ENCODE measurements at places on chromosomes 13 and 19. TPM values are rescaled to one million over a fixed set of nuclear protein-coding genes. Genes with fewer than 3 reads are reported as not detected.

DNA sequence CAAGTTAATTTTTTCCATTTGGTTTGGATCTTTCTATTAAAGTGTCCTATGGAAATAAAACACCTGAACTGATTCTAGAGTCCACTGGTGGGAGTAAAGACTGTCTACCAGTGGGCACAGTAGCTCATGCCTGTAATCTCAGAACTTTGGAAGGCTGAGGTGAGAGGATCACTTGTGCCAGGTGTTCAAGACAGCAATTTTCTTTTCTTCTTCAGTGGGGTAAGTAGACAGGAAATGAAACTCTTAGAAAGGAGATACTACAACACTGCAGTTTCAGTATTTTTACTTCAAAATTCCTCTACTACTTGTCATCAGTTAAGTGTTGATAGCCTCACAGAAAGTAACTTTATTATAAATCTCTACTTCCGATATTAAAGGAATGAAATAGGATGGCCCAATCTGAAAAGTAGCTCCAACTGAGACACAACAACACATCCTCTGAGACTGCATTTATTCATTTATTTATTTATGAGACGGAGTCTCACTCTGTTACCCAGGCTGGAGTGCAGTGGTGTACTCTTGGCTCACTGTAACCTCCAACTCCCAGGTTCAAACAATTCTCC lies 26.3 kb downstream of the DNMT1 start:
- no peak overlapping the region for H3K4me3 ChIP-seq
- H3K27me3 ChIP-seq: no peaks in the 10 kb centered on the region
- peaks cover 6% of the 10 kb centered on the region for H3K4me1 ChIP-seq
- no peak overlapping the region for H3K27ac ChIP-seq

- peaks cover 6% of the 10 kb centered on the region for H3K36me3 ChIP-seq
- H3K27me3 ChIP-seq: peaks cover 6% of the 10 kb centered on the region
- no peak for DNase-seq
Measured at GRCh38 chr19:29503140-29503758, 22.5 kb upstream of the VSTM2B start.

DNA sequence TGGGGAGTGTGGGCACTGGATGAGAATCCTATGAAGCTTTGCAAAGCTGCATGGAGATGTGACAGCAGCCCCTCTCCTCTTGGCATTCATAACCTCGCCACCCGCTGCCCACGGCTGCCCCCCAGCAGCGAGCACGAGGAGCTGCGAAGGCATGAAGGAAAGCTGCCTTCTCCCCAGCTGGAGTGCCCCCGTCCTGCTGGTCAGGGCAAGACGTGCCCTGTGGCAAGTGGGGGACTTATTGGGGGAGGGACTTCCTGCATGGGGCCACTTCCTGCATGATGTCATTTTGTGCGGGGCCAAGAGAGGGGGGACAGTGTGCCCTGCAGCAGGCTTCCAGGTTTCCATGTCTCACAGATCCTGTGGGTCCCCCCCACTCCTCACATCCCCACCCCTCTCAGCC lies 85.9 kb downstream of the TSHZ3 start:
- H3K27ac ChIP-seq: no peak overlapping the region
- DNase-seq: no peak
- H3K4me1 ChIP-seq: peaks cover 16% of the 10 kb centered on the region
- no peaks in the 10 kb centered on the region for H3K27me3 ChIP-seq

DNA sequence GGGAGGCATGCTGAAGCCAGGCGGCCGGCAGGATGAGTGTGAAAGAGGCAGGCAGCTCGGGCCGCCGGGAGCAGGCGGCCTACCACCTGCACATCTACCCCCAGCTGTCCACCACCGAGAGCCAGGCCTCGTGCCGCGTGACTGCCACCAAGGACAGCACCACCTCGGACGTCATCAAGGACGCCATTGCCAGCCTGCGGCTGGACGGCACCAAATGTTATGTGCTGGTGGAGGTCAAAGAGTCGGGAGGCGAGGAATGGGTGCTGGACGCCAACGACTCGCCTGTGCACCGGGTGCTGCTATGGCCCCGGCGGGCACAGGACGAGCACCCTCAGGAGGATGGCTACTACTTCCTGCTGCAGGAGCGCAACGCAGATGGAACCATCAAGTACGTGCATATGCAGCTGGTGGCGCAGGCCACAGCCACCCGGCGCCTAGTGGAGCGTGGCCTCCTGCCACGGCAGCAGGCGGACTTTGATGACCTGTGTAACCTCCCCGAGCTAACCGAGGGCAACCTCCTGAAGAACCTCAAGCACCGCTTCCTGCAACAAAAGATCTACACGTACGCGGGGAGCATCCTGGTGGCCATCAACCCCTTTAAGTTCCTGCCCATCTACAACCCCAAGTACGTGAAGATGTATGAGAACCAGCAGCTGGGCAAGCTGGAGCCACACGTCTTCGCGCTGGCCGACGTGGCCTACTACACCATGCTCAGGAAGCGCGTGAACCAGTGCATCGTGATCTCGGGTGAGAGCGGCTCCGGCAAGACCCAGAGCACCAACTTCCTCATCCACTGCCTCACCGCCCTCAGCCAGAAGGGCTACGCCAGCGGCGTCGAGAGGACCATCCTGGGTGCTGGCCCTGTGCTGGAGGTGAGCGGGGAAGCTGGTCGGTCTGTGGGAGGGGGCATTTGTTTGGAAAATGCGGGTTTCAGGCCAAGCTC lies 26.4 kb downstream of the MYO9B start:
- no peak overlapping the region for H3K27ac ChIP-seq
- H3K36me3 ChIP-seq: peaks cover 33% of the 10 kb centered on the region
- no peak for DNase-seq
- H3K4me3 ChIP-seq: no peak overlapping the region
- no peaks in the 10 kb centered on the region for H3K27me3 ChIP-seq
- H3K4me1 ChIP-seq: peaks cover 51% of the 10 kb centered on the region

Gene IFNL1
- total RNA-seq: not detected

- no peak overlapping the region for H3K4me3 ChIP-seq
- H3K4me1 ChIP-seq: no peaks in the 10 kb centered on the region
- DNase-seq: no peak
- no peak overlapping the region for H3K27ac ChIP-seq
- H3K36me3 ChIP-seq: no peaks in the 10 kb centered on the region
Measured at GRCh38 chr13:62093984-62094780, 678.5 kb upstream of the PCDH20 start.

DNA sequence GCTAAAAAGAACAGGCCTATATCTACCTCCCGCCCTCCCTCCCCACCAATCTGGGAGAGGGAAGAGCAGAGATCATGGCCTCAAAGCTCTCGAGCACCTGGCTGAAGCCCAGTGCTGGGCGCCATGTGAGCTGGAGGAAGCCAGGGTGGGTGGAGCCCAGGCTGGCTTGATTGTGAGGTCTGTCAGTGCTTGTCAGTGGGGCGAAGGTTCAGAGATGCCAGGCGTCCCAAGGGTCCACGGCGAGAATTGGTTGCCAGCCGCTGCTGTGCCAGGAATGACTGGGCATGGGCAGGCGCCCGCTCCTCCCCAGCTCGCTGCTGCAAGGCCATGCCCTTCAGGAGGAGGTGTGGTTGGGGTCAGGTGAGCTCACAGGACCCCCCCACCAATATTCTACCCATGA lies 11.5 kb downstream of the BEST2 start:
- no peak overlapping the region for H3K27ac ChIP-seq
- no peak for DNase-seq
- H3K36me3 ChIP-seq: peaks cover 4% of the 10 kb centered on the region
- 0 out of 2 replicates have a peak, but pooled peaks cover 4% of the 10 kb centered on the region for H3K4me1 ChIP-seq

Gene PLVAP
- not detected for total RNA-seq

DNA sequence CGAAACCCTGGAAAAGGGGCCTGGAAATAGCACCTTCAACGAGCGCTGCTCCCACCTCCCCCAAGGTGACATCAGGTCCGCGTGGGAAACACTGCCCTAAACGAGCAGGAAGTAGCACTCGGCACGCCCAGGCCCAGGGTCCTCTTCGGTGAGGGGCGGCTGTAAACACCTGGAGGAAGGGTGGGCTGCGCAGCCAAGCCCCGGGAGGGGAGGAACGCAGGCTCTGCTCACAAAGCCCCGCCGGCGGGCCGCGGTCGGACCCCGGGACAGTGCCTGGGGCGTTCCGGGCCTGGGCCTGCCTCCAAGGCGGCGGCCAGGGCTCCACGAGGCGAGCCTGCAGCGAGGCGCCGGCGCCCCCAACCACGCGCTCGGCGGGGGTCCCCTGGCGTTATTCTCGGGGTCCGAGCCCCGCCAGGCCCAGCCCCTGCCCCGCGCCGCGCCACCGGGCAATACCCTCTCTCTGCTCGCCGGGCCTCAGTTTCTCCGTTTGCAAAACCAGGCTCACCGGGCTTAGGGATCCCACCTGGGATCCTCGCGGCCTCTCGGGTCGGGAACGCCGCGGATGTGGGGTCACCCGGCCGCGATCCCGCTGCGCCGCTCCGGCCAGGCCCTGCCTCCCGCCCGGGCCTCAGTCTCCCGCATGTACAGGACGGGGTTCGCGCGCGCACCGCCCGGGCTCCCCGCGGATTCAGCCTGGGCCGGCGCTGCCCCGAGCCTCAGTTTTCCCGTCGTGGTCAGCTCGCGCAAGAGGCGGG lies 630 bp downstream of the RNF126 start:
- H3K4me3 ChIP-seq: peak overlapping the region; percentile 91
- H3K4me1 ChIP-seq: peaks cover 32% of the 10 kb centered on the region
- no peak for DNase-seq
- peak overlapping the region; percentile 78 for H3K27ac ChIP-seq

- no peak overlapping the region for H3K4me3 ChIP-seq
- no peak overlapping the region for H3K27ac ChIP-seq
- no peaks in the 10 kb centered on the region for H3K36me3 ChIP-seq
Measured at GRCh38 chr13:33855371-33855895, 37.5 kb downstream of the RFC3 start.

Data from HFFc6 (cell line).